CD4-positive, alpha-beta T cell treated with Interleukin-17A for 4 hours (primary cell): ENCODE measurements at places on chromosomes 1 and 21.
A peak's percentile ranks its signal among the peaks of the same experiment; 100 is the strongest.

DNA sequence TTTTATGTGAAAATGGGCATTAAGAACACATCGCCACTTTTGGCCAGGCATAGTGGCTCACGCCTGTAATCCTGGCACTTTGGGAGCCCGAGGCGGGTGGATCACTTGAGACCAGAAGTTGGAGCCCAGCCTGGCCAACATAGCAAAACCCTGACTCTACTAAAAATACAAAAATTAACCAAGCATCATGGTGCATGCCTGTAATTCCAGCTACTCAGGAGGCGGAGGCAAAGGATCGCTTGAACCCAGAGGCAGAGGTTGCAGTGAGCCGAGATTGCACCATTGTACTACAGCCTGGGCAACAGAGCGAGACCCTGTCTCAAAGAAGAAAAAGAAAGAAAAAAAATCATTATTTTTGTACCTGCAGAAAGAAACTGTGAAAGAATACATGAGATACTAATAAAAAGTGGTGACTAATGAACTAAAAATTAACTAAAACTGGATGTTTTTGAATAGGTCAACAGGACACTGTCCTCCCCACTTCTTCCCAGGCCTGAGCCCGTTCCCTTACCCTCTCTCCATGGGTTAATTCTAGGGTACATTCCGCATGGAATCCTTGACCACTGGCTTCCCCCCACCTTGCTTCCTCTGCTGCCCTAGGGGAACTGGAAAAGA, 8.3 kb upstream of the TINAGL1 start:
- no peak for DNase-seq

DNA sequence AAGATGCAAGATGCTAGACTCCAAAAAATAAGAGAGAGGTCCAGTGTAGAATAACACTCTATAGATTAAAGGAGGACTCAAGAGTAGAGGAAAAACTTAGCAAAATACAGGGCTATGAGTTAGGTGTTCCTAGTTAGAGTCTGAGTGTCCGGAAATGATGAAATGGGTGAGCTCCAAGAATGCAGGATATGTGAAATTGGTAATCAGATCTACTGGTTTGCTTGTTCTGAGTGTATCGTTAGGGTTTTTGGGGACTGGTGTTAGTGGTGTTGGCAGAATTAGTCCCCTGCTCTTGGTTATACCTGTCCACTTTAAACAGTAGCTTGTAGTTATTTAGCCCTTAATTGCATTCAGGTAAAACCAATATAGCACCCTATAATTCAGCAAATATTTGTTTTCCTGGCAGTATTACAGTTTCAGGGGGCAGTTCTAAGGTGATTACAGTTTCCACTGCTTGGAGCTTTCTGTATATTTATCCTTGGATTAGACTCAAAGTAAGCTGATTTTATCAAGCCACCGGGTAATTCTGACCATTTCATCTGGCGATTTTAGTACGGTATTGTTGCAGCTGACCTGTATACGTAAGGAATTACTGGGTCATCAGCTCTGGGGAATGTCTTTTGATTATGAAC, 332.7 kb downstream of the CHRM3 start:
- peak; percentile 16 for DNase-seq

DNA sequence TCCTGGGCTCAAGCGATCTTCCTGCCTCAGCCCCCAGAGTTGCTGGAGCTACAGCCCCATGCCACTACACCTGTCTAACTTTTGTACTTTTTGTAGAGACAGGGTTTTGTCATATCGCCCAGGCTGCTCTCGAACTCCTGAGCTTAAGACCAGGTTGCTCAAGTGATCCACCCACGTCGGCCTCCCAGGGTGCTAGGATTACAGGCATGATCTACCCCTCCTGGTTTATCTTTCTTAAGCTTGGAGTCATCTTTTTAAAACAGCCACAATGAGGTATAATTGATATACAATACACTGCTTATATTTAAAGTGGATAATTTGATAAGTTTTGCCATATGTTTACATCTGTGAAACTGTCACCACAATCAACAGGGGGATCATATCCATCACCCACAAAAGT, 25.4 kb upstream of the WDR26 start:
- DNase-seq: no peak

- no peak for DNase-seq
These were observed 23.1 kb upstream of the B3GALNT2 start for GRCh38 chr1:235527196-235527814.

DNA sequence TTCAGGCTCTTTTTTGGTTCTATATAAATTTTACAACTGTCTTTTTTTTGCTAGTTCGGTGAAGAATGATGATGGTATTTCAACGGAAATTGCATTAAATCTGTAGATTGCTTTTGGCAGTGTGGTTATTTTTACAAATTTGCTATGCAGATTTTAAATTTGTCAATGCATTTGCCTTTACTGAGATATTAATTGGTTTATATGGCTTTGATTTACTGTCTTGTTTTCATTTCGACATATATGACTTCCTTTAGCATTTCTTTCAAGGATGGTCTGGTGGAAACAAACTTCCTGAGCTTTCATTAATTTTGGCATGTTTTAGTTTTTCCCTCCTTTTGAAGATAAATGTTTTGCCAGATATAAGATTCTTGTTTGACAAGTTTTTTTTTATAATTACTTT, 1522.5 kb upstream of the PRMT6 start:
- no peak for DNase-seq

DNA sequence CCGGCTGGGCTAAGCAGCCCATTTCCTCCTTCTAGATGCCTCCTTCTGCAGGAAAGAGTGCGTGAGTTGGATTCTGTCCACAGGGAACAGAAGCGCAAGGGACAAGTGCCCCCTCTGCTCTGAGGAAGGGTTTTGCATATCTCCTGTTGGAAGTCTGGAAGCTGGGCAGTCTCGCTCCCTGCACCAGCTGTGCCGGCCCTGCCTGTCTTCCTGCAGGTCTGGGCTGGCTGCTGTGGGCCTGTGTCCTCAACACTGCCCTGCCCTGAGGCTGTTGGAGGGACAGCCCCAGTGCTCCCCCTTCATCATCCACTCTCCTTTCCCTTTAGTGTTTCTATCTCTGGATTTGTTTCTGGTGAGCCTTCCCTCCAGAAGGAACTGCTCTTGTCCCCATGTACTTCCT, 21.8 kb downstream of the ADARB1 start:
- DNase-seq: no peak

- DNase-seq: no peak
These were observed 196.3 kb downstream of the SDCCAG8 start for GRCh38 chr1:243452092-243452491.

GRCh38 chr1:78229344-78229743, 183.6 kb downstream of the GIPC2 start:
- no peak for DNase-seq

GRCh38 chr1:170273291-170274130, 127.8 kb downstream of the NTMT2 start:
- no peak for DNase-seq

GRCh38 chr1:37634244-37634991, at the start of gene RSPO1:
Gene RSPO1 (minus strand): TSS chr1:37634892. CDS start chr1:37629661, 5,231 bp downstream.
- no peak for DNase-seq

DNA sequence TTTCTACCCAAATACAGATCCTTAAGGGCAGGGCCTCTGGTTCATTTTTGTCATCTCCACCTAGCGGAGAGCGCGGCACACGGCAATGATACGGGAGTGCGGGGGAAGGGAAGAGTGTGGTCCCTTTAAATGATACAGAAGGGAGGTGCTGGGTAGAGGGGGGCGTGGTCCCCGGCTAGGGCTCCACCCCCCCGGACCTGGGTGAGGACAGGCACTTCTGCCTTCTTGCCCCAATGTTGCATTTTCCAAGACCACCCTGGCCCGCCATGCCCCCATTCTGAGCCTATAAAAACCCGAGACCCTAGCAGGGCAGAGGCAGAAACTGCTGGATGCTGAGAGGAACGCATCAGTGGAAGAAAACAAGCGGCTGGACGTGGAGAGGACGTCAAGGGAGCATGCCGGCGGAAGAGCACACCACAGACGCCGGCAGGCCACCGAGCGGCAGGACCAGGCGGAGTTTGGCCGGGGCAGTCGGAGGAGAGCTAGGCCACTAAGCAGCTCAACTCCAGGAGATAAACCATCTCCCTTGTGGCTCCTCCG, 30.0 kb downstream of the LRRC3 start:
- peak; percentile 64 for DNase-seq

DNA sequence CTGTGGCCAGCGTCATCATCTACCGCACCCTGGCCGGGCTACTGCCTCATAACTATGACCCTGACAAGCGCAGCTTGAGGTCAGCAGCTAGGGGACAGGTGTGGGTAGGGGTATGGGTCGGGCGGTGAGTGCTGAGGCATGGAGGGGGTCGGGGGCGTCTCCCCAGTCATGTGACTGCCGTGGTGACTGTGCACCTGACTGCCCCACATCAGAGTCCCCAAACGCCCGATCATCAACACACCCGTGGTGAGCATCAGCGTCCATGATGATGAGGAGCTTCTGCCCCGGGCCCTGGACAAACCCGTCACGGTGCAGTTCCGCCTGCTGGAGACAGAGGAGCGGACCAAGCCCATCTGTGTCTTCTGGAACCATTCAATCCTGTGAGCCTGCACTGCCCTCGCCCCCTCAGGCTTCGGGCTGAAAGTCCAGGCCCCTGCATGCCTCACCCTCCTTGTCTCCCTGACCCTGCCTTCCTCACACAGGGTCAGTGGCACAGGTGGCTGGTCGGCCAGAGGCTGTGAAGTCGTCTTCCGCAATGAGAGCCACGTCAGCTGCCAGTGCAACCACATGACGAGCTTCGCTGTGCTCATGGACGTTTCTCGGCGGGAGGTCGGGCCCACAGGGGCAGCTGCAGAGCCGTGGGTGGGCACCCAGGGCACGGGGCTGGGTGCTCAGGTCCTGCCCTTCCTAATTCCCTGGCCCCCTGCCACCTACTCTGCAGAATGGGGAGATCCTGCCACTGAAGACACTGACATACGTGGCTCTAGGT, 13.5 kb downstream of the PSRC1 start:
- DNase-seq: no peak

GRCh38 chr21:45576838-45577737, 34.8 kb upstream of the SLC19A1 start:
- DNase-seq: no peak

DNA sequence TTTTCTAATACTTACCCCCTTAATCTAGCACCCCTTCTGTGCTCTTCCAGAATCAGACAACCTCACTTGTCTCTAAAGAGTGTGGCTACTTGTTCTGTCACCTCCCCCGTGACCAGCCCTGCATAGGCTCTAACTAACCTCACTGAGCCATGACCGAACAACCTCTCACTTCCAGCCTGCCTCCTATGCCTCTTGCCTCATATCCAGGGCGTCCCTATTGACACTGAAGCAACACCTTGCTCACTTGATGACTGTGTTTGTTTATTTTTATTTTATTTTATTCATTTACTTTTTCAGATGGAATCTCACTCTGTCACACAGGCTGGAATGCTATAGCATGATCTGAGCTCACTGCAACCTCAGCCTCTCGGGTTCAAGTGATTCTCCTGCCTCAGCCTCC, 235.1 kb upstream of the B3GALT2 start:
- DNase-seq: no peak

DNA sequence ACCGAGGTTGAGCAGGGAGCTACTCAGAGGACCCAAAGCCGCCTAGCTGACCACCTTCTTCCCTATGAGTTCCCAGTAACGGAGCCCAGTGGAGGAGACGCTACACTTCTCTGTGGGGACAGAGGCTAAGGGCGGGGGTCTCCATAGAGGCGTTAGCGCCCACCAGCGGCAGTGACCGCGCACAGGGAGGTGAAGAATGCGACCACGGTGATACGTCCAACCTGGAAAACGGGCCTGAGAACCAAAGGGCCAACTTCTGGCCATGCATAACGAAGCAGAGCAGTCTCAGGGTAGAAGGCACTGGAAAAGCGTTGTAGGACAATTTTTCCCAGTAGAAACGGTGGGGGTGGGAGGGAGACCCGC, 400 bp upstream of the COG2 start:
- no peak for DNase-seq

DNA sequence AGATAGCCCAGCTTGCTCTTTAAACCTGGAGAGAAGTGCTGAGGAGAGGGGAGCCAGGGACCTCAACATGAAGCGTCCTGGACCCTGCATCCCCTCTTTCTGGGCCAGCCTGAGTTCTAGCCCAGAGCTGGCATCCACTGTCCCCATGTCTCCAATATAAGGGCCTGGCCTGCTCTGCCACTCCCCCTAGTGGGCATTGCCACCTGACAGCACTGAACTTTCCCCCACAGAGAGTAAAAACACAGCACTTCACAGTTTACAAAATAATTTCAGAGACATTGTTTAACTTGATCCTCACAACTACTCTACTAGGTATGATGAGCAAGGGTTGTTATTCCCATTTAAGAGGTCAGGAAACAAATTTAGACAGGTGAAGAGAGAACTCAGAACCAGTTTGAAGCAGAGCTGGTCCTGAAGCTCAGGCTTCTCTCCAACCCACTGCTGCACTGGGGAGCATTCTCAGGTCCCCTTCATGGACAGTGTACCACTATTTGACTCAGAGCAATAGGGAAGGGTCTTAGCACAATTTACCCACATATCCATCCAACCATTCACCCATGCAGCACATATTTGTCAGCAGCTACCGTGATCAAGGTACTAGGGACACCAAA, 151.2 kb downstream of the DMRTA2 start:
- DNase-seq: no peak

DNA sequence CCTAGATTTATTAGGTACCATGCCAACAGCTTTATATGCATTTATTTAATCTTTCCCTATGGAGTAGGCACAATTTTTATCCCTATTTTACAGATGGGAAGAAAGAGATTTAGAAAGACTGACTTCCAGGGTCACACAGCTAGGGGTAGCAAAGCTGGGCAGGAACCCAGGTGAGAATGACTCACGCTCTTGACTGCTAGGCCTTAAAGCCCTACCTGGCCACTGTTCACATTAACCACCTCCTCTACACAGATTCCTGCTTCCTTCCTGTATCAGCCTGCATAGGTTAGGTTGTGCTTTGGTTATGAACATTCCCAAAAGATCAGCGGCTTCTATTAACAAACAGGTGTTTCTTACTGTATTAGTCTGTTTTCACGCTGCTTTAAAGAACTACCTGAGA, 53.2 kb downstream of the DNAJC6 start:
- DNase-seq: no peak

DNA sequence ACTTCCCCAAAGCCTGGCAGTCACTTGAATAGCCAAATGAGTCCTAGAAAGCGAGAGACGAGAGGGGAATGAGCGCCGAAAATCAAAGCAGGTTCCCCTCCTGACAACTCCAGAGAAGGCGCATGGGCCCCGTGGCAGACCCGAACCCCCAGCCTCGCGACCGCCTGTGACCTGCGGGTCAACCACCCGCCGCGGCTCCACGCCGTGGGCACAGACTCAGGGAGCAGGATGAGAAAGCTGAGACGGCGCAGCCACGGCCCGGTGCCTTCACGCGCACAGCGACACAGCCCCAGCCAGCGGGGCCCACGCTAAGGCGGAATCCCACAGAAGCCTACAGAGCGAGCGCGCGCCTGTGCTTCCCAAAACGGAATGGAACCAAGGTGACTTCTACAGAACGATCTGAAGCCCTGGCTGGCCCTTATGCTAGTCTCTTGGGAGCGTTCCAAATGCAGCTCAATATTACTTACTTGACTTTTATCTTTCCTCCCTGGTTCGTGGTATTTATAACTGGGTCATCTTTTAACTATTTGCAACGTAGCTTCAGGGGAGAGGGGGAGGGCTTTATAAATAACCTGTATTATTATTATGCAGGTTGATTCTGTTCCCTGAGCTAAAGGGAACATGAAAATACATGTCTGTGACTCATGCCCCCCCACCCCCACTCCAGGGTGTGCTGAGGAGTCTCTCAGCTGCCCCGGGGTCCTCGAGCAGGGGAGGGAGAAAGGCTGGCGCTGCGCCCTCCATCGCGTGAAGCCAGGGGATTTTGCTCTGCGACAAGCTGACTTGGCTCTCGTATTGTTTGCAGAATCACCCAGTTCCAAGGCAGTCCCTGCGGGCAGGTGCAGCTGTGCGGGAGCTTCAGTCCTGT, 1.7 kb downstream of the TSPEAR start:
- peak; percentile 49 for DNase-seq
